ENCODE measurements at places on chromosomes 1 and 21.

- DNase-seq, result no peak
Observed at GRCh38 chr1:7228252-7228961, 443.2 kb downstream of the CAMTA1 start.

GRCh38 chr1:88327391-88328267 lies 356.4 kb upstream of the PKN2 start:
- DNase-seq, result no peak

- DNase-seq, result no peak
Observed at GRCh38 chr1:71634159-71634558, 553.3 kb upstream of the ZRANB2 start.

DNA sequence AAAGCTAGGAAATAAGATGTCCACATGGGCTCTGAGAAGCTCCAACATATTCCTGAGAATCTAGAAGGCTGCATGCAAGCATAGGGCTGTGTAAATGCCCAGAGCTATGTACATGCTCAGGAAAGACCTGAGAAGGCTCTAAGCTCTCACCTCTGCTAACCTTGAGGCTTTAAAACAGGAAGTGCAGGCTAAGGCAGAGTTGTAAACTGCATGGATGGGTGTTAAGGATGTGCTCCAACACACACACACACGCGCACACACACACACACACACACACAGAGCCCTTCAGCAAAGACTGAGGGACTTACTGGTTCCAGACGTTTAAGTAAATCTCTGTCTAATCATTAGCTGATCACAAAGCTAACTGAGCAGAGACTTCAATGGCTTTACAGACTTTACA lies 162.9 kb downstream of the TRABD2B start:
- DNase-seq, result no peak

- DNase-seq, result no peak
Observed at GRCh38 chr1:151988405-151988923, 5.2 kb downstream of the S100A10 start.

DNA sequence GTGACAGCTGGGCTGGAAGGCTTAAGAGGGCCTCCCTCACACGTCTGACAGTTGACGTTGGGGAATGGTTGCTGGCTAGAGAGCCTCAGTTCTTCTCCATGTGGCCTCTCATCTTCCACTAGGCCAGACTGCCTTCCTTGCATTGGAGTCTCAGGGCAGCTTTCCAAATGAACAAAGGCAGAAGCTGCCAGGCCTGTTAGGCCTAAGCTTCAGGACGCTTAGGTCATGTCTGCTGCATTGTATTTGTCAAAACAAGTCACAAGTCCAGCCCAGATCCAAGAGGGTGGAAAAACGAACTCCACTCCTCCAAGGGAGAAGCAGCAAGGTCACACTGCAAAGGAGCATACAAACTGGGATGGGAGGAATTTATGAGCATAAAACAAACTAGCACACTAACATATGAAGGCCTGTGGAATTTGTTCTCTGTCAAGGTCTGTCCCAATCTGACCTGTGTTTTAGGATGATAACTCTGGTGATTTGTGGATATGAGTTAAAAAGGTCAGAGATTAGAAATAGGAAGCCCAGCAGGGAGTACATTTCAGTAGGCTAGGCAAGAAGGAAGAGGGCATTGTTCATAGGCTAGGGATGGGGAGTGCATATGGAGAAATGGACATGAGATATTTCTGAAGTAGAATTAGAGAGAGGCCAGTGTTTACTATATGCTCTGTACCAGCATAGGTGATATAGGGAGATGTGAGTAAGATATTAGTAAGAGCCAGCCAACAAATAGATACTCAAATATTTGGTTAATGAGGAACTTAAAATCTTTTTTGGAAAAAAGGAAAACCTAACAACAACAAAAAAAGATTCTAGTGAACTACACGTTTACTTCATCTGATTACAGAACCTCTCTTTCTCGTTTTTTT lies 29.1 kb upstream of the CNN3 start:
- DNase-seq, result no peak

DNA sequence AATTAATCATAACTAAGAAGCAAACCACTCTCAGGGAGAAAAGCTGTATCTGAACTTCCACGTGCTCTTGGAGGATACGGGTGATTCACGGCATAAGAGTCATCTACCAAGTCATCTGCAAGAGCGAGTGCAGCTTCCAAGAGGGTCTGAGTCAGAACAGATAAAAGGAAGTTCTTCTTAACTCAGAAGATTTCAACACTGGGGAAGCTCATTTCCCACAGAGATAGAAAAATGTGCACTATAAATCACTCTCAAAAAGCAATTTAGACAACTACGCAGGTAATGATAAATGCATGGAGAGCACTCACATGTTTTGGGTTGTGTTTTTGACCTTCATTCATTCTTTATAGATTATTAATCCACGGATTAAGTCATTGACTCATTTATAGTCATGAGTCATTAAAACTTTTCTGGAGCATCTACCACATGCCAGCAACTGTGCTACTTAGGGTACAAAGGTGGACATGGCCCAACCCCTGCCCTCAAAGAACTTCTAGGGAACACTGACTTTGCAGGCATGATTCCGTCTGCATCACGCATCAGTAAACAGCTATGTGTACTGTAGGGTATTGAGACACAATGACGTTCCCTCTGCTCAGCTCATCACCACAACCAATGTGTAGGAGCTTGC lies 20.8 kb downstream of the KCNJ15 start:
- peak; percentile 7 for DNase-seq

GRCh38 chr1:209554761-209555611 lies 28.5 kb upstream of the CAMK1G start:
- DNase-seq, result no peak

DNA sequence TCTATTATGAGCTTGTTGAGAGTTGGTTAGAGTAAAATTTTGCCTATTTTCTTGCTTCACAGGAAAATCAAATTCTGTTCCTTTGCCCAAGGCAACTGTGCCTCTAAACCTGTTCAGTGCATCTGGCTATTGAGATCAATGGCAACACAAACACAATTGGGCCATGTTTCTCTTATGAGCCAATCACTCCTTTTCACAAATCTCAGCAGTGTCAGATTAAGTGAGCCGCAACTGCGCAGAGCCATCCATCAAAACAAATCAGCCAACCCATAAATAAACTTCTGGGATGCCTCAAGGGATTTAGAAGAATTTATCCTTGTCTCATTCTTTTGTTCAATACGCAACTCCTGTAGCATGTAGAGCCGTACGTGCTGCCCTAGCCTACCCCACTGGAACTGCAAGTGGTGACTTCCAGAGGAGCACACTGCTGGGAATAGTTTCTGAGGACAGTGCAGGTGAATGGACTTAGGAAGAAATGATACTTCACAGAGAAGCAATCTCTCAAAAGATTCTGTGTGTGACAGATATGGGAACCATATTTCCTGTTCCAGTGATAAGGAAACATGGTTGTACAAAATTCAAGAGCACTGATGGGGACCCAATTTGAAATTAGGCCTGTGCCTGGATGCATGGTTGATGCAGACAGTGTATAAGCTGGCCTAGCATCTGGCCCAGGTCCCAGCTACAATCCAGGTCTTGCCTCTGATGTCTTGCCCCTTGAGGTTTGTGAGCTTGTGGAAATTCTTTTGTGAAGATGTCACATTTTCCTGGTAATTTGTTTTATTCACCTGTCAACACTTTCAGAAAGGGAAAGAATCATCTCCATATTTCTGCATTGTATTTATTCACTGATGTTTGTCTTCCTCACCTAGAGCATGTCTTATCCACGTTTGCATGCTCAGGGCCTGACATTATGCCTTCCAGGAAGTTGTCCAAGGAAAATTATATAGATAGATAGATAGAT lies 166.2 kb downstream of the URB2 start:
- DNase-seq, result no peak

DNA sequence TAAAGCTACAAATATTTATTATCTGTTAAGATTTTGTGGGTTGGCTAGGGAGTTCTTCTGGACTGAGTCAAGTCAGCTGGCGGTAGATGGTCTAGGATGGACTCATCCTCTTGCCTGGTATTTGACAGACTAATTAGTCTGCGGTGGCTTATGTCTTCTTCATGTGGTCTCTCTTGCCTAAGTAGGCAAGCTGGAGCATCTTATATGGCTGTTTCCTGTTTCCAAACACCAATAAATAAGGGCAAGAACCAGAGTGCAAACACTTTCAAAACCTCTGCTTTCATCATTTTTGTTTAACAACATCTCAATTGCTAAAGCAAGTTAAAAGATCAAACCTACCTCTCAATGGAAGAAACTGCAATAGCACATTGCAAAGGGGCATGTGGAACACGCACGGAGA lies 484.8 kb downstream of the PTPRC start:
- no peak for DNase-seq

GRCh38 chr1:74818241-74818640 lies 85.3 kb downstream of the TYW3 start:
- DNase-seq, result no peak

GRCh38 chr1:20150969-20151368 lies 11.8 kb downstream of the PLA2G2F start:
- no peak for DNase-seq

Measured in CD4-positive, alpha-beta T cell treated with Interleukin-2 at 100 ng/mL for 4 hours (primary cell).